ENCODE measurements at places on chromosomes 2 and 18. TPM values are rescaled to one million over a fixed set of nuclear protein-coding genes. Genes with fewer than 3 reads are reported as not detected.

DNA sequence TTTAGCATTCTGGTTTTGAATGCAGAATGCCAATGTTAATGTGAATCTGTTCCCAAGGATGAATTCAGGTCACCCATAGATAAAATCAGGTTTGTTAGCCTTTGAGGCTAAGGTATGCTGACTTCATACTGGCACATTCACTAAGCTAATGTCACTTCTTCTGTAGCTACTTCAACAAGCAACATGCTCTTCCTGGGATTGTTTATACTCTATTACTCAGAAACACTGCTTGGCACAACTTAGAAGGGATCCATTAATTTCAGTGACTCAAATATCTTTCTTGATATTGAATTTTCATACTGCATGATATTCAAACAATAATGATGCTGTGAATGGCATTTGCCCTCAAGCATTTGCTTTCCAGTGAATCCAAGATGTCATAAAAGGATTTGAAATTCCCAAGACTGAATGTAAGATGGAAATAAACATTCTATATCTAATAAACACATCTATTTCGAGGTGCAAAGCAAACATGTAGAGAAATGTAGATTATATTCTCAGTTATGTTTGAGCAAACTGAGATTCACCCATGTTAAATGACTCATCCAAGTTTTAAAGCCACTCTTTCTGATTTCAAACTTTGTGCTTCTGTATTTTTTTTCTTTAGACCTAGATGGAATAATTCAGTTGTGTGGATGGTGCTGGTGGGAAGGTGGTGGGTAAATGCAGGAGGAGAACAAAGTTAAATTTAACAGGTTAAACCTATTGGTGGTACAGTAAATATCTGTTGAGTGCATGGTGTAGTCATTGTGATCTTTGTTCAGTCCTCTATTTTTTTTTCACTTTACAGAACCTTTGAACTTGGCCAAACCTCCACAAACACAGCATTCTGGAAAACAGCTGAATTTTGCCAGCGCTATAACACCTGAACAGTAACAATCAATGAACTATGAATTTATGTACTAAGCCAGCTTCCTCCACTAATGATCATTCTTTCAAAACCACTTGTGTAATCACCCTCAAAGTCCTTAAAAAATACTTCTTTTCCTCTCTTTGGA is 162.1 kb upstream of the XIRP2 start:
- H3K4me3 ChIP-seq = no peak overlapping the region
- DNase-seq = no peak
- no peaks in the 10 kb centered on the region for H3K4me1 ChIP-seq
- no peaks in the 10 kb centered on the region for H3K36me3 ChIP-seq
- H3K27me3 ChIP-seq = no peaks in the 10 kb centered on the region

GRCh38 chr2:104584393-104584792 is 269.5 kb upstream of the POU3F3 start:
- H3K27ac ChIP-seq = no peak overlapping the region
- H3K27me3 ChIP-seq = no peaks in the 10 kb centered on the region
- H3K36me3 ChIP-seq = no peaks in the 10 kb centered on the region
- no peak for DNase-seq

GRCh38 chr2:84451579-84451978 is 7.5 kb downstream of the SUCLG1 start:
- H3K27ac ChIP-seq = no peak overlapping the region
- no peaks in the 10 kb centered on the region for H3K27me3 ChIP-seq
- H3K36me3 ChIP-seq = peaks cover 13% of the 10 kb centered on the region
- no peak for DNase-seq

- DNase-seq = peak; percentile 77
- H3K36me3 ChIP-seq = no peaks in the 10 kb centered on the region
- no peak overlapping the region for H3K27ac ChIP-seq
- no peaks in the 10 kb centered on the region for H3K27me3 ChIP-seq
- H3K4me1 ChIP-seq = no peaks in the 10 kb centered on the region
Observed at GRCh38 chr2:120771111-120771780, 35.6 kb downstream of the GLI2 start.

GRCh38 chr2:98712145-98712544 is 18.8 kb downstream of the MGAT4A start:
- peaks cover 2% of the 10 kb centered on the region for H3K4me1 ChIP-seq
- H3K36me3 ChIP-seq = no peaks in the 10 kb centered on the region
- no peak for DNase-seq
- no peaks in the 10 kb centered on the region for H3K27me3 ChIP-seq

Gene C1QL2
- total RNA-seq = not detected

Gene PTPRM
- 146 TPM for total RNA-seq

- H3K4me1 ChIP-seq = no peaks in the 10 kb centered on the region
Observed at GRCh38 chr2:176165370-176166050, 8.4 kb downstream of the HOXD3 start.

Gene ALPG
- total RNA-seq = 1.2 TPM
